Renal cortex interstitium (tissue), 15 donors: ENCODE measurements at places on chromosomes 3 and 15. TPM values are rescaled to one million over a fixed set of nuclear protein-coding genes. Genes with fewer than 3 reads are reported as not detected.

PRTG gene
- polyA plus RNA-seq: 11.8 TPM

KCNAB1 gene
- 3.5 TPM for polyA plus RNA-seq

GRCh38 chr15:48925714-48926223, 38.0 kb downstream of the SHC4 start:
- no peak for DNase-seq

DNA sequence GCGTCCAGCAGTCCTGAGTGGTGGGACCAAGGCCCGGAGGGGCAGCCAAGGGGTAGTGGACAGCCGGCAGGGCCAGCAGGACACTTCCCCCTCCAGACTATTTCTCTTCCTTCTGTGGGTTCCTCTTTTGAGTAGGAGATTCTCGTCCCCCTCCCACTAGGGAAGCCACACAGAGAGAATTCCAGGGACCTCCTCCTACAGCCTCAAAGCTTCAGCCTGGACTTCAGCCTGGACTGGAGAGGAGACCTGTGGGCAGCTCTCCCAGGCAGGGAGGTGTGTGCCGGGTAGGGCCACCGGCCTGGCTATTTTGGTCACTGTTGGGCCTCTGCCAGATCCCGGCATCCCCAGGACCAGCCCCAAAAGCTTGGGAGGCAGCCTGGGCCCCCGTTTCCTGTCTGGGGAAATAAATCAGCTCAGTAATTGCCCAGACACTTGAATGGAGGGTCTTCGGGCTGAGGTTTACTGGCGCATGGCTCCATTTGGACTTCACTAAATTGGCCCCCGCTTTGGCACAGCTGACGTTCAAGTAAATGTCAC, 1.3 kb downstream of the SLC6A6 start:
- DNase-seq: no peak

- no peak for DNase-seq
Measured at GRCh38 chr3:146575636-146576035, 29.5 kb downstream of the PLSCR5 start.

GRCh38 chr15:26179906-26180305, 316.8 kb upstream of the ATP10A start:
- DNase-seq: no peak

OSTN gene
- 8.5 TPM for polyA plus RNA-seq

DNA sequence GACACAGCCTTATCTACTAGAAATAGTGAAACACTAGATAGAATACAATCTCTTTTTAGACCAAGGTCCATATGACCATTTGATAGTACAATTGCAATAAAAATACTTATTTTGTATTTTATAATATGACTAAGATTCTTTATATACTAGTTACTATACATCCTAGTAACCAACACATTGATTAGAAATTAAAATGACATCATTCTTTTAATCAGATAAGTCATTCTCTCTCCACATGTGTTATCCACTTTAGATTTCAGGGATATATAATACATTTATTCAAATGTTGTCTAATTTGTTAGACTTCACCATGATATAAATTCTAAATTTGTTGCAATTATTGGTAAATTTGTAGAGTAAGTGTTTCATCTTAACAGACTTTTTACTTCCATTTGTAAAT, 276.2 kb upstream of the DPH6 start:
- no peak for DNase-seq

DNA sequence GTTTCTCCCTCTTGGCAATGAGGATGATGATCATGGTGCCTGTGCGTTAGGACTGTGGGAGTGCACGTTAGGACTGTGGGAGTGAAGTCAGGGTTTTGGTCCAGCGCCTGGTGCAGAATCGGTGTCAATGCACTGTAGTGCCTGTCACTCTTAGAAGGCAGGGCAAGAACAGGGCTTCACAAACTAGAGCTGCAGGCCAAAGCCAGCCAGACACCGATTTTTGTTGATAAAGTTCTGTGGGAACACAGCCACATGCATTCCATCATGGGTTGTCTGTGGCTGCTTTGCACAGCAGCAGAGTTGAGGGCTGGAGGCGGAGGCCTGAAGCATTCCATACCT, 32.6 kb upstream of the NR2C2 start:
- no peak for DNase-seq

TMC3 gene
- polyA plus RNA-seq: 0.38 TPM
